ENCODE measurements at places on chromosomes 3 and 15.

GRCh38 chr15:40313531-40314398 lies 6.0 kb upstream of the PLCB2 start:
- no peaks in the 10 kb centered on the region for H3K4me1 ChIP-seq
- H3K27ac ChIP-seq = no peak overlapping the region
- no peak overlapping the region for H3K4me3 ChIP-seq
- no peaks in the 10 kb centered on the region for H3K27me3 ChIP-seq
- peak; percentile 52 for DNase-seq

GRCh38 chr3:102178817-102179216 lies 256.0 kb upstream of the ZPLD1 start:
- no peak overlapping the region for H3K4me3 ChIP-seq
- H3K27ac ChIP-seq = peak overlapping the region; percentile 74
- no peaks in the 10 kb centered on the region for H3K36me3 ChIP-seq

- peaks cover 21% of the 10 kb centered on the region for H3K36me3 ChIP-seq
- H3K4me1 ChIP-seq = peaks cover 18% of the 10 kb centered on the region
- no peaks in the 10 kb centered on the region for H3K27me3 ChIP-seq
- H3K27ac ChIP-seq = no peak overlapping the region
- no peak overlapping the region for H3K4me3 ChIP-seq
- no peak for DNase-seq
These were observed 28.8 kb downstream of the UMPS start for GRCh38 chr3:124758851-124759635.

DNA sequence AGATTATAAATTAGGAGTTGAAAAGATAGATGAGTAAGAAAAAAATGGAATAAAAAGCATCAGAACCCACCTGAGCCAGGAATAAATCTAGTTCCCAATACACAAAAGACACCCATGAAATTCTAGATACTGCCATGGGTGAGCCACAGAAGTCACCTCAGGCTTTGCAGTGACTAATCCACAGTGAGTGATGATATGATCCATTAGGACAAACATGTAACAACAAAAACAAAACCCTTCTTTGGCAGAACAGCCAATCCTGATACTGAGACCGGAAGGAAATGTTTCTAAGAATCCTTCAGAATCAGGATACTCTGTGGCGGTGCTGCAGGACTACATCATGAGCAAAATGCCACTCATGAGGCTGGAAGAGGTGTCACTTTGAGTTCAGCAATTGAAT lies 15.0 kb upstream of the MINDY4B start:
- no peaks in the 10 kb centered on the region for H3K36me3 ChIP-seq
- no peaks in the 10 kb centered on the region for H3K27me3 ChIP-seq
- H3K27ac ChIP-seq = no peak overlapping the region
- no peaks in the 10 kb centered on the region for H3K4me1 ChIP-seq

- H3K4me3 ChIP-seq = peak overlapping the region; percentile 72
- DNase-seq = peak; percentile 26
- peak overlapping the region; percentile 85 for H3K27ac ChIP-seq
These were observed 557 bp downstream of the ELL3 start for GRCh38 chr15:43776101-43776717.

DNA sequence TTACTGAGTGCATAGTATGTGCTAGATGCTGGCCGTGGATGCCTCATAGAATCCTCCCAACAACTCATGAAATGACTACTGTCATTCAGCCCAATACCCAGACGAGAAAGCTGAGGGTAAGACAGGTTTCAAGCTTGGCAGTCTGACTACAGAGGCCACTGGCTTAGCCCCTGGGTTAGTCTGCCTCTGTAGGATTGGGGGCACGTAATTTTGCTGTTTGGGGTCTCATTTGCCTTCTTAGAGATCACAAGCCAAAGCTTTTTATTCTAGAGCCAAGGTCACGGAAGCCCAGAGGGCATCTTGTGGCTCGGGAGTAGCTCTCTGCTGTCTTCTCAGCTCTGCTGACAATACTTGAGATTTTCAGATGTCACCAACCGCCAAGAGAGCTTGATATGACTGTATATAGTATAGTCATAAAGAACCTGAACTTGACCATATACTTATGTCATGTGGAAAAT lies 1.0 kb upstream of the CCR5 start:
- no peak for DNase-seq
- no peaks in the 10 kb centered on the region for H3K36me3 ChIP-seq
- no peak overlapping the region for H3K27ac ChIP-seq
- H3K27me3 ChIP-seq = no peaks in the 10 kb centered on the region

DNA sequence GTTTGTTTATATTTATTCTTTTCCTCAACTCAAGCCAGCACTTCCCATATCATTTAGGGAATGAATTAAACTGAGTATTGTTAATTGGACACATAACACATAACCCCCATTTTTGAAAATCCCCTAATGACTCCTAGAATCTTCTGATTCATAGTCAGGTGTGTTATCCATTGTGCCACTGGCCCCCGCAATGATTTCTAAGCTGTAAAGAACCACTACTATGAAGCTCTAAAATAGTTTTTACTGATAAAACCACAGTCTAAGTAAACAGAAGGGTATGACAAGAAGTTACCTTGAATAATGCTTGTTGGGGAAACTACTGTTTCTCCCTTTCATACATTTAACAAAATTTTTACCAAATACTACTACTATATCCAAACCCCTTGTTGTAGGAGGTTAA lies 22.3 kb upstream of the SLC12A8 start:
- peaks cover 37% of the 10 kb centered on the region for H3K36me3 ChIP-seq
- no peak overlapping the region for H3K4me3 ChIP-seq
- no peak overlapping the region for H3K27ac ChIP-seq
- H3K27me3 ChIP-seq = no peaks in the 10 kb centered on the region
- H3K4me1 ChIP-seq = no peaks in the 10 kb centered on the region
- DNase-seq = no peak

GRCh38 chr15:78347586-78348543 lies 7.7 kb downstream of the CRABP1 start:
- DNase-seq = no peak
- H3K27ac ChIP-seq = no peak overlapping the region
- H3K4me3 ChIP-seq = no peak overlapping the region
- H3K27me3 ChIP-seq = no peaks in the 10 kb centered on the region

DNA sequence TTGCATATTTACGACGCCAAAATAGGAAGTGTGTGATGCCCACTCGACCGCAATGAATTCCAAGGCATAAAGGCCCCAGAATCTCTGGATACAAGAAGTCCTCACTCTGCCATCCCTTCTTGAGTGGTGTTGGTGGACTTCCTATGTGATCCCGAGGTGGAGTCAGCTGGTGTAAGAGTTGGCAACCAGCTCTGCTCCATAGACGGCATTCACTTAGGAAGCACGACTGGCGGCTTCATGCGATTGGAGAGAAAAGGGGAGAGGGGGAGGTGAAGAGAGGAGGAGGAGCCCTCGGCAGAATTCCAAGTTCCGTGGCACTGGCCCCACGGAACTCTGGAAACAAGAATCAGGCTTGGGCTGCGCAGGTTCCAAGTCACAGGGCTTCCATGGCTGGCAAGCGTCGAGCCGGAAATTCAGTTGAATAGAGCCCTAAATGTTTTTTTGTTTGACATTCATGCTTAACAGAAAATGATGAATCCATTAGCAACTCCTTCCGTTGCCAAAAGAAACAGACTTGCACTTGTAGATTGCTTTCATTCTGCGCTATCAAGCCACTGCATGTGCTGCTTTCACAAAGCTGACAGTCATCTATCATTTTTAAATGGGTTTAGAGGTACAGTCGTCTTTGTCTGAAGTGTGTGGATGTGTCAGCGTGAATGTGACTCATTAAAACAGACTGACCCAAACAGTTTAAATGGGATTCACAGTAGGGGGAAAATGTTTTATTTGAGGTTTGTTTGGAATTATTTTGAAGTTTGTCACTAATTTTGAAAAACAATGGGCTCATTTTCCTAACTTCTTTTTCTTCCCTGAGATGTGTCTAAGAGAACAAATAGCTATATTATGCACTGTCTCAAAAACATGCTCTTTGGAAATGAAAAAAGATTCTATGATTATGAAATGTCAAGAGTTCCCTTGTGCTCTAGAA lies 428.3 kb upstream of the ATP11B start:
- no peak overlapping the region for H3K27ac ChIP-seq
- H3K27me3 ChIP-seq = no peaks in the 10 kb centered on the region
- H3K36me3 ChIP-seq = no peaks in the 10 kb centered on the region
- no peaks in the 10 kb centered on the region for H3K4me1 ChIP-seq

GRCh38 chr3:135017003-135017893 lies 222.2 kb downstream of the EPHB1 start:
- H3K4me3 ChIP-seq = no peak overlapping the region
- no peak overlapping the region for H3K27ac ChIP-seq
- no peaks in the 10 kb centered on the region for H3K4me1 ChIP-seq
- H3K27me3 ChIP-seq = no peaks in the 10 kb centered on the region
- no peak for DNase-seq
- H3K36me3 ChIP-seq = no peaks in the 10 kb centered on the region

DNA sequence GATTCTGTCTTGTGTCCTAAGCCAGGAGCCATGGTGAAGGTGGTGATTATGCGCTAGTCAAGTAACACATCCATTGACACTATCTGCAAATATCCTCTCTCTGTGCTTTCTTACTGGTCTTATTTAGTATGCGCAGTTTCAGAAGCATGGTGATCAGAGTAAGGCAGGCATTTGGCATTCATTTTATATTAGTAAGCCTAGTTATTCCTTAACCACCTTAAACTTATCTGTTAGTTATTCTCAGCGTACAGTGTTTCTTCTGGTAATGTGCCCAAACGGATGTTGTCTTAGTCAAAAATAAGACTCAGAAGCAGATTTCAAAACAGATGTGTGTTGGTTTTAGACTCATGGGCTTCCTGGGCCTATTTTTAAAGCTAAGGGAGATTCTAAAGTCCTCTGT lies 329.2 kb downstream of the GRM7 start:
- H3K27me3 ChIP-seq = no peaks in the 10 kb centered on the region
- no peak overlapping the region for H3K4me3 ChIP-seq
- H3K4me1 ChIP-seq = no peaks in the 10 kb centered on the region

GRCh38 chr3:99407257-99407656 lies 231.1 kb upstream of the COL8A1 start:
- H3K36me3 ChIP-seq = no peaks in the 10 kb centered on the region
- no peaks in the 10 kb centered on the region for H3K4me1 ChIP-seq
- DNase-seq = no peak
- H3K27ac ChIP-seq = no peak overlapping the region
- no peaks in the 10 kb centered on the region for H3K27me3 ChIP-seq

GRCh38 chr3:152277198-152277597 lies 8.5 kb downstream of the MBNL1 start:
- H3K27me3 ChIP-seq = no peaks in the 10 kb centered on the region
- H3K4me3 ChIP-seq = no peak overlapping the region
- no peak for DNase-seq
- no peaks in the 10 kb centered on the region for H3K36me3 ChIP-seq
- peak overlapping the region; percentile 36 for H3K27ac ChIP-seq
- peaks cover 98% of the 10 kb centered on the region for H3K4me1 ChIP-seq

- no peaks in the 10 kb centered on the region for H3K27me3 ChIP-seq
- no peak overlapping the region for H3K27ac ChIP-seq
- no peak for DNase-seq
- H3K4me3 ChIP-seq = no peak overlapping the region
- H3K36me3 ChIP-seq = peaks cover 44% of the 10 kb centered on the region
These were observed 6.9 kb downstream of the ABTB1 start for GRCh38 chr3:127679534-127680145.

DNA sequence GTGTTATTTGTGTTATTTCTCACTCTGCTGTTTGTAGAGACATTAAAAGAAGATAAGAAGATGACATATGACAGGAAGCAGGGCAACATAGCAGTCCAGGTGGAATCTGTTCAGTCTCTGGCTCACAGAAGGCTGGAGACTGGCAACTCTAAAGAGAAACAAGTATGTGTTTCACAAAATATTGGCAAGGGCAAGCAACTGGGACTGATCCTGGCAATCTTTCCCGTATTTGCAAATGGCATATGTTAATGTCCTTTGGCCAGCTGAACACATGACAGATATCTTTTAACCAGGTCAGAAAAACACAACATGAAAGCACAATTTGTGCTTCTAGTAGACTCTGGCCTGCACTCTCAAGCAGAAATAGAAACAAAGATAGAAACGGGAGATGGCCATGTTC lies 1354.1 kb upstream of the EPHA6 start:
- no peaks in the 10 kb centered on the region for H3K27me3 ChIP-seq
- no peaks in the 10 kb centered on the region for H3K4me1 ChIP-seq
- H3K36me3 ChIP-seq = no peaks in the 10 kb centered on the region
- peak; percentile 17 for DNase-seq
- peak overlapping the region; percentile 35 for H3K27ac ChIP-seq

GRCh38 chr15:31098953-31099740 lies 2.4 kb downstream of the TRPM1 start:
- H3K36me3 ChIP-seq = no peaks in the 10 kb centered on the region
- DNase-seq = no peak
- no peaks in the 10 kb centered on the region for H3K4me1 ChIP-seq
- no peaks in the 10 kb centered on the region for H3K27me3 ChIP-seq
- H3K4me3 ChIP-seq = no peak overlapping the region
- no peak overlapping the region for H3K27ac ChIP-seq

- H3K4me1 ChIP-seq = peaks cover 10% of the 10 kb centered on the region
- H3K27ac ChIP-seq = no peak overlapping the region
- no peaks in the 10 kb centered on the region for H3K27me3 ChIP-seq
- no peak overlapping the region for H3K4me3 ChIP-seq
- peaks cover 3% of the 10 kb centered on the region for H3K36me3 ChIP-seq
- no peak for DNase-seq
These were observed 18.0 kb downstream of the ISG20 start for GRCh38 chr15:88656760-88657221.

DNA sequence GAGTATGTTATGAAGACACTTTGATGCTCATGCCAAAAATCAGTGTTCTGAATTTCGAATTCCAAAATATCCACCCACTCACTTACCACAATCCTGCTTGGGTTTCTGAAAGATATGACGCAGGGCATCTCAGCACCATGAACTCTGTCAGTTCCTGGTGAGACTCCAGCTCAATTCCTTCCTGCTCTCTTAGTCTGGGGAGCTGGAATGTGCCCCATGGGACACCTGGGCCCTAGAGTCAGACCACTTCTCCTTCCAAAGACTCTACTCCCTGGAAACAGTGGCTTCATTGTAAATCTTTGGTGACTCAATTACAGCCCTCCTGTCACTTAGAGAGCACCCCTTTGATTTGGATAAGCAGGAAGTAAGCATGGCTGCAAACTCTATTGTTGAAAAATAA lies 50.5 kb downstream of the CD86 start:
- no peaks in the 10 kb centered on the region for H3K27me3 ChIP-seq
- no peak overlapping the region for H3K27ac ChIP-seq
- no peaks in the 10 kb centered on the region for H3K4me1 ChIP-seq
- H3K4me3 ChIP-seq = no peak overlapping the region
- no peaks in the 10 kb centered on the region for H3K36me3 ChIP-seq
- DNase-seq = no peak

DNA sequence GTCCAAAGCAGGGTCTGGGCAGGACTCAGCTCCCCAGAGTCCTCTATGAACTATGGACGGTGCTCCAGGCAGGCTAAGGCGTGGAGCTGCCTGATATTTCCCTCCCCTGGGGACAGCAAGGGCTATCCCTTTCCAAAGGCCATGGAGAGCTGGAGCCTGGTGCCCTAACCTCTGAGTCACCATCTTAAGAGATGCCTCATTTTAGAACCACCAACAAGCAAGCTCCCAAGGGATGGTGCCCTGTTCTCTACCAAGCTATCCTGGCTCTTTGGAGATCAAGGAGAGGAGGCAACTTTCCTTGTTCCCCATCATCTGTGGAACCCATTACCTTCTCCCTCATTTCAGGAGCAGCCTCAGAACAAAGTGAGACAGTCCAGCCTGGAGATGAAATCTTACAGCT lies 15.7 kb downstream of the STARD5 start:
- H3K27ac ChIP-seq = no peak overlapping the region
- H3K4me1 ChIP-seq = peaks cover 37% of the 10 kb centered on the region
- H3K36me3 ChIP-seq = peaks cover 7% of the 10 kb centered on the region
- H3K27me3 ChIP-seq = no peaks in the 10 kb centered on the region
- H3K4me3 ChIP-seq = no peak overlapping the region

- H3K27me3 ChIP-seq = no peaks in the 10 kb centered on the region
- DNase-seq = no peak
- no peak overlapping the region for H3K27ac ChIP-seq
- H3K36me3 ChIP-seq = no peaks in the 10 kb centered on the region
These were observed 25.0 kb downstream of the SRGAP3 start for GRCh38 chr3:9224490-9224889.

Measured in heart left ventricle (tissue), 16 donors.